ENCODE measurements at places on chromosomes 3 and 15. TPM values are rescaled to one million over a fixed set of nuclear protein-coding genes. Genes with fewer than 3 reads are reported as not detected.
A peak's percentile ranks its signal among the peaks of the same experiment; 100 is the strongest.

Gene MUC20
- not detected for total RNA-seq

Gene GTF2E1
- 32.0 TPM for total RNA-seq

Gene GPR149
- total RNA-seq = not detected

- peaks cover 59% of the 10 kb centered on the region for H3K36me3 ChIP-seq
- DNase-seq = no peak
- H3K4me3 ChIP-seq = no peak overlapping the region
- no peaks in the 10 kb centered on the region for H3K4me1 ChIP-seq
Measured at GRCh38 chr3:196055240-196055639, 26.6 kb downstream of the TFRC start.

DNA sequence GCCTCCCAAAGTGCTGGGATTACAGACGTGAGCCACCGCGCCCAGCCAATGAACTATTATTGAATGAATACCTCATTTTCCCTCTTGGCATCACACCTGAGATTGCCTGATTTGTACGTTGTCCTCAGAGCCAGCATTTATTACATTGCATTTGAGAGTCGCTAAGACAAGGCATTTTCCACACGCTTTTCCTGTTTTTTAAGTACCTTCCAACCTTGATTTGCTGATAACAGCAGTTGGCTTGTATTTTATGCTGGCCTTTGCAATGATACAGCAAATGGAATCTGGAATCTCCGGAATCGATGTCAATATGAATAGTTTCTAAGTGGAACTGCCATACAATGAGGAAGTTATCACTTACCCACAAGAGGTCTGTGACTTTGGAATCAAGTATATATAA, 15.7 kb upstream of the CNBP start:
- peaks cover 22% of the 10 kb centered on the region for H3K4me1 ChIP-seq
- no peaks in the 10 kb centered on the region for H3K27me3 ChIP-seq
- H3K4me3 ChIP-seq = no peak overlapping the region
- H3K27ac ChIP-seq = no peak overlapping the region
- no peak for DNase-seq

DNA sequence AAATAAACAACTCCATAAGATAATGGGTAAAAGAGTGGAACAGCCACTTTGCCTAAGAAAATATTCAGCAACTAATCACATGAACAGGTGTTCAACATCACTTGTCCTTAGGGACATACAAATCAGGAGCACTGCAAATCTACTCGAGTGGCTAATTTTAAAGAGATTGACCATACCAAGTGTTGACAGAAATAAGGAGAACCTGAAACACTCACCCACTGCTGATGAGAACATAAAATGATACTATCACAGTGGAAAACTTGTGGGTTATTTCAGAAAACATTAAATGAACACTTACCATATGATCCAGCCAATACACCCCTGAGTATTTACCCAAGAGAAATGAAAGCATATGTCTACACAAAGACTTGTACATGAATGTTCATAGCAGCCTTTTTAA, 70.5 kb downstream of the GABRB3 start:
- H3K27ac ChIP-seq = no peak overlapping the region
- H3K27me3 ChIP-seq = no peaks in the 10 kb centered on the region
- H3K4me1 ChIP-seq = no peaks in the 10 kb centered on the region
- H3K4me3 ChIP-seq = no peak overlapping the region
- H3K36me3 ChIP-seq = no peaks in the 10 kb centered on the region

- peaks cover 8% of the 10 kb centered on the region for H3K4me1 ChIP-seq
- no peak overlapping the region for H3K27ac ChIP-seq
- H3K36me3 ChIP-seq = no peaks in the 10 kb centered on the region
- no peak overlapping the region for H3K4me3 ChIP-seq
- H3K27me3 ChIP-seq = no peaks in the 10 kb centered on the region
Measured at GRCh38 chr3:53525765-53526703, 31.6 kb downstream of the CACNA1D start.

GRCh38 chr15:73873889-73874511, 636 bp downstream of the TBC1D21 start:
- peaks cover 37% of the 10 kb centered on the region for H3K27me3 ChIP-seq
- no peaks in the 10 kb centered on the region for H3K36me3 ChIP-seq
- no peaks in the 10 kb centered on the region for H3K4me1 ChIP-seq
- DNase-seq = peak; percentile 46
- no peak overlapping the region for H3K27ac ChIP-seq
